ENCODE measurements at places on chromosomes 5 and 9.

- no peak for DNase-seq
Observed at GRCh38 chr5:108637134-108637533, 110.6 kb upstream of the FER start.

DNA sequence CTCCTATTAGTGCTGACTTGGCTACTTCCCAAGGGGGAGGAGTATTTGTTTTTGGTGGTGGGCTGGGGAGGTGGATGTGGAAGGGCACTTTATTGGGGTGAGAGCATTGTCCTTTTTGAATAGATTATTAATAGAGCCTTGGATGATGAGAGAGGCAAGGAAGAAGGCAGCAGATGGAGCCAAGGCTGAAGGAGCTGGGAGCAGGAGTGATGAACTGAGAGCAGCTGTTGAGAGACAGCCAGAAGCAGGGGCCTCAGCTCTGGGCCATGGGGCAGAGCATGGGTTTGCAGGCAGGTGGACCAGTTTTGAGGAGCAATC lies 29.6 kb downstream of the RGS3 start:
- DNase-seq: no peak

- DNase-seq: no peak
Observed at GRCh38 chr9:33659921-33660320, 135.4 kb upstream of the PRSS3 start.

DNA sequence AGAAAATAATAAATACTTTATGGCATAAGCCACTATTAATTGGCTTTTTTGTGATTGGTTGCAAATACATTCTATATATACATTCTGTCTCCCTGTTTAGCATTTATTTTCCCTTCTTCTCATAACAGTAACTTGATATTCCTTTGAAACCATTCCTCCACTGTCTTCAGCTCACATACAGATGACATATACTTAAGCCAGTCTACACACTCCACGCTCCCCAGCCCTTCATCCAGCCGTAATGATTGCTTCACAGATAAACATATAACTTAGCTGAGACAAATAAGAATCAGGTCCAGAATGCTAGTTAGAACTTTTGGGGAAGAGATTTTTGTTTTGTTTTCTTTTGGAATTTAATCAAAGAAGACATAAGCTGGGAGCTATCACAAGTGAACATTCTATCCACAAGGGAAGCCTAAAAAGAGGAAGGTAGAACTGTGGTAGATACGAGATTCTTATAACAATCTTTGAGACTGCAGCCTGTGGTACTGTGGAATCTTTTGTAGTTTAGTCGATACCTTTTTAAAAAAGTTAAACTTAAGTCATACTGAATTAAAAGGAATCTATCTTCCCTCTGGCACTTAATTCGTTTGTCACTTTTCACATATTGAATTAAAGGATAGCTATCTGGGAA lies 365.1 kb upstream of the PRR16 start:
- DNase-seq: no peak

DNA sequence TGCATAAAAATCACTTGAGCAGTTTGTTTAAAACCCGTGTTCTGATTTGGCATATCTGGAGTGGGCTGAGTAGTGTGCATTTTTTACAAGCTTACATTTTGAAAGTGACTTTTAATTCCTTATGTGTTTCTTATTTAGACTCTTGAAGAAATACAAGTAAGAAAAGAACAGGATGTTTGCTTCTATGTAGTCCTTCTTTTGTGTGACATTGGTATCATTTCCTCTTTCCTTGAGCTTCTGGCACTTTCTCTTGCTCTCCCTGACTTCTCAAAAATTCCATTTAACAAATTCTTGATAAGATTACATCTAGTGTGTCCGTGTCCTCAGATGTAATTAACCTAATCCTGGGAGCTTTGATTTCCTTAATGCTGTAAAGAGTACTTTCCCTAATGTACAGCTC lies 12.5 kb downstream of the GARNL3 start:
- DNase-seq: no peak

GRCh38 chr5:59485629-59486439 lies 407.7 kb downstream of the PDE4D start:
- DNase-seq: no peak

GRCh38 chr9:68822596-68823165 lies 117.6 kb downstream of the PIP5K1B start:
- DNase-seq: no peak

- DNase-seq: no peak
Observed at GRCh38 chr9:112789473-112789872, 38.9 kb downstream of the SNX30 start.

GRCh38 chr5:14257995-14258403 lies 114.9 kb downstream of the TRIO start:
- peak; percentile 15 for DNase-seq

DNA sequence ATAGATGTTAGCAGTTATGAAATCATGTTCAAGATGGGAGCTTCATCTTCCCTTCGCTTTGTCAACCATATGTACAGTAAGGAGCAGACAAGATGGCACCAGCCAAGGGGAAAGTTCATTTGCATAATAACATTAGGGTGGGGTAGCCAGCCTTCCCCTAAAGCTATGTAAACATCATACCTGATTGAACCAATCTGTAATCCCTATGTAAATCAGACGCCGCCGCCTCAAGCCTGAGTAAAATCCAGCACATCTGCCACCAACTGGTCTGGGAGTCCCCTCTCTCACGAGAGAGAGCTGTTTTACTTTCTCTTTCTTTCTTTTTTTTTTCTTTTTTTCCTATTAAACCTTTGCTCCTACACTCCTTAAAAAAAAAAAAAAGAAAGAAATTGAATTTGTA lies 30.8 kb upstream of the REEP2 start:
- peak; percentile 63 for DNase-seq

- DNase-seq: no peak
Observed at GRCh38 chr5:15393146-15393545, 106.8 kb upstream of the FBXL7 start.

DNA sequence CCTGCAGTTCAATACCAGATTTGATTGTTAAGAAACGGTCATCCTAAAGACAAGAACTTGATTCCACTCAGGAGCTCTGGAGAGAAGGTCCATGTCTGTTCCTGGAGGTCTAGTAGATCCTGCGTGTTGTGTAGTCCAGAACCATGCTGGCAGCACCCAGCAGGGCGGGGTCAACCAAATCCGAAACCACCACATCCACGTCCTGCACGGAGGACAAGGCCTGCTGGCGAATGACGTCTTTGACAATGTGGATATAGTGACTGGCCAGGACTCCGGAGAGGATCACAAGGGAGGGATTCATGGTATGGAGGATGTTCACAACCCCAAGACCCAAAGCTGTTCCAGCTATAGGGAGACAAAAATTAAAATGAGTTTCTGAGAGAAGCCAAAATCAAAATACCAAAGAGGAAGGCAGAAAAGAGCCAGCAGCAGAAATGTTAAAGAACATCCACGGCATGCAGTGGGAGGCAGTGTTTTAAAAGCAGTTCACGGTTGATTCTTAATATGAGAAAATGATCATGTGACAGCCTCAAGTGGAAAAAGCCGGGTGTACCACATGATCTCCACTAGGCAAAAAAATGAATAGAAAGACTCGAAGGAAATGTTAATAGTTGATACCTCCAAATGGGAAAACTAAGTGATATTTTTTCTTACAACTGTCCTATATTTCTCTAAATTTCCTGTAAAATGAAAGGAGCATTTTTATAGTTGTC lies 26.7 kb downstream of the CLTA start:
- DNase-seq: no peak

GRCh38 chr5:111142932-111143331 lies 50.8 kb downstream of the WDR36 start:
- no peak for DNase-seq

DNA sequence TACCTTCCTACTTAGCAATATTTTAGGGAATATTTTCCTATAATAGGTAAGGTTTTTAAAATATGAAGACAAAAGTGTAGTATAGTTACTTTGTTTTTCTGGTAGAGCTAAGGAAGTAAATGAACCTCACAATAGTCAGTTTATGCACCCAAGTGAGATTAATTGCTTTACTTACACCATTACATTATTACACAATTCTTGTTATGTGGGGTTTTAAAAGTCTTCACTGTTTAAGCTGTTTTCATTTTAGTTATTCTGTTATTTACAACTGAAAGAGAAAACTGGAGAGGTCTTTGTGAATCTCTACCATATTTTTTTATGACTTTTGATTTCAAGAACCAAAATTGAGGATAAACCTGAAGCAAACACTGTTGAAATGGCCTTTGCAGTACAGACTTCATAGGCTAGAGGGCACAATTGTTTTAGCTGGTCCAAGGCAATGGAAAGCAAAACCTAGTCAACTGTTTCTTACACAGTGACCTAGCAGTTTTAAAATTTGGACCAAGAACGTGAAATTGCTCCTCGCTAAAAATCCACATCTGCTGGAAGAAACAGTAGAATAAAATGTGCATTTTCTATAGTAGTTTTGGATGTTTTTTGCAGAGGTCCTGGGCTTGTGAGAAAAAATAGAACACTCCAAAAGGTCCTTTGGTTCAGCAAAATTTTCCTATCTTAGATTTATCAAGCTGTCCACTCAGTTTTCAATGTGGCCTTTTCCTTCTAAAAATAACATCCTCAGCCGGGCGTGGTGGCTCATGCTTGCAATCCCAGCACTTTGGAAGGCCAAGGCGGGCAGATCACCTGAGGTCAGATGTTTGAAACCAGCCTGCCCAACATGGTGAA lies 66.4 kb upstream of the FER start:
- peak; percentile 55 for DNase-seq

DNA sequence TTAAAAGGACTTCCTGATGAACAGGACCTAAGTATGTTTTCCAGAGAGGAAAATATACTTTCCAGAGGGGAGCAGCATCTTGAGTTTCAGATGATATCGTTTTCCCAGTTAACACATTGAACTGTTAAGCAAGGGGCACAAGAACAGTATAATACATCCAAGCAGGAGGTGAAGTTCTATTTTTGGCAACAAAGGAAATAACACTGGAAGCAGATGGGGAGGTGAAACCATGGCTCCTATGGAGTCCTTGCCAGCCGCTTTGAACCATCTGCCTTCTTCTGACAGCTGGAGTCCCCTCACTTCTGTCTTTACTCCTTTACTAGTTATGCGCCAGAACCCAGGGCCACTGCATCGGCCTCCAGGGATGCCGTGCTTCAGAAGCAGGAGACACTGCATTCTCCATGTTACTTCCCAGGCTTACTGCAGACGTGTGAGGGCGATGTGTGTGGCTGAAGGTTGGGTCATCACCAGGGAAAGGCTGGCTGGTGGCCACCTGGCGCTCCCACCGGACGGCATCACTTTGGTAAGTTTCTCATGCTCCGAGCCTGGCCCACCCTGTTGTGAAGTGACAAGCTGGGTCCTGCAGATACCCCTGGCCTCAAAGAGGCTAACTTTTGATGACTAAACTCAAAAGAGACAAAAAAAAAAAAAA lies 77.8 kb downstream of the TTLL11 start:
- no peak for DNase-seq

DNA sequence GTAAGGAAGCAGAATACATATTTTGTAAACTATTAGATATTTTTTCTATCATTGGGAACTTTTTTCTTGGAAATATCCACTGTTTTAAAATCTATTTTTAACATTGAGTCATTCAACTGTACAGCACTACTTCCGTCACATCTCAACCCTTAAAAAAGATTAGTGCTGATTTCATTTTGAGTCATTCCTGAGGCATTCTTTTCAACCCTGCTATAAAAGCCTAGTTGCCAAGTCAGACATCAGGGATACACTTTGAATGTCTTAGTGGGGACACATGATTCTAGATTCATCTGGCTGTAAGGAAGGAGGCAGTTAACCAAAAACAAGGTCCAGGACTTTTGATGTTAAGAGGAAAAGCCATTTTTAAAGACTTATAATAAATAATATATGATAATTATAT lies 160.9 kb downstream of the GIN1 start:
- DNase-seq: peak; percentile 41

DNA sequence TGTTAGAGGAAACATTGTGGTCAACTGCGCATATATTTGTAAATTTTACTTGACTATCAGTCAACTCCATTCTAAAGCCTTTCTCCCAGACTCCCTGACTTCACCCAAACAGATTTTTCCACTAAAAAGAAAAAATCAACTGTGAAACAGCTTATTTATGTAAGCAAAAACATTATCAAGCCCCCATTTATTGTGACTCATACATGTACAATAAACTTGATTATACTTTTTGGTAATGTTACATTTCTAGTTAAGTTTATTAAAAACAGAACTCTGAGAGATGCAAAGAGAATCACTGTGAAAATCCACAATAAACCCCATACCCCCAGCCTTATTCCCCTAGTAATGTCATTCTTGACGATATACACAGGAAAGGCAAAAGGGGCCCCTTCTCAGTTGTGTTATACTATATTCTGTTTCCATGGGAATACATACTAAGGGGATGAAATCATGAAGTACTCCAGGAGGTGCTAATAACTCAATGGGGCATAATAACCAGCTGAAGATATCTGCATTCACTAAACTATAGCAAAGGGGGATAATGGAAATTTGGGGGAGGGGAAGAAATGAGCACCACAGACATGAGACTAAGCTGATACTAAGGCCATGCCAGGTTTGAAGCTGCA lies 616.0 kb downstream of the ACTL7B start:
- DNase-seq: no peak

GRCh38 chr9:135456436-135457104 lies 23.0 kb upstream of the PPP1R26 start:
- no peak for DNase-seq

- DNase-seq: peak; percentile 97
Observed at GRCh38 chr9:136539427-136540421, 6.1 kb downstream of the NOTCH1 start.

- no peak for DNase-seq
Observed at GRCh38 chr5:173243243-173243830, 8.3 kb upstream of the NKX2-5 start.

- no peak for DNase-seq
Observed at GRCh38 chr5:128722551-128722950, 184.5 kb upstream of the FBN2 start.

GRCh38 chr5:32130865-32131264 lies 43.3 kb downstream of the GOLPH3 start:
- no peak for DNase-seq

Measured in activated CD4-positive, alpha-beta T cell treated with anti-CD3 and anti-CD28 coated beads, Interleukin-2, Interleukin-6, amounts not matched to agents 100 ng/mL and 50 ng/mL, durations not matched to agents 16 hours and 8 hours (primary cell).